Ovary (tissue), 10 donors: ENCODE measurements at places on chromosomes 3 and 15. TPM values are rescaled to one million over a fixed set of nuclear protein-coding genes. Genes with fewer than 3 reads are reported as not detected.

- no peak for DNase-seq
These were observed 66.7 kb upstream of the STT3B start for GRCh38 chr3:31465999-31466398.

GRCh38 chr3:189947948-189948723 lies 172.6 kb downstream of the P3H2 start:
- no peak for DNase-seq

FBLN2 gene
- total RNA-seq = 15.2 TPM

DNA sequence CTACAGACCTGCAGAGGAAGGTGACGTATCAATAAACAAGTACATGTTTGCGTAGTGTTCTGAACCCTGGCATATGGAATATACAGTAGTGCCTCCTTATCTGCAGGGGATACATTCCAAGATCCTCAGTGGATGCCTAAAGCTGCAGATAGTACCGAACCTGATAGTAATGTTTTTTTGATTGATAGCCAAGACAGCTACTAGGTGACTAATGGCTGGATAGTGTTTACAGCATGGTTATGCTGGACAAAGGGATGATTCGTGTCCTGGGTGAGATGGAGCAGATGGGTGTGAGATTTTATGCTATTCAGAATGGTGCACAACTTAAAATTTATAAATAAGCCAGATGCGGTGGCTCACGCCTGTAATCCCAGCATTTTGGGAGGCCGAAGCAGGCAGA lies 55.8 kb upstream of the IGF2BP2 start:
- no peak for DNase-seq

FAM81A gene
- total RNA-seq = 0.36 TPM

MB21D2 gene
- 5.4 TPM for total RNA-seq

- DNase-seq = no peak
These were observed 25.7 kb downstream of the TYRO3 start for GRCh38 chr15:41584636-41585126.

IMPG2 gene
- total RNA-seq = 1.0 TPM

GRCh38 chr15:80556694-80557367 lies 138.3 kb upstream of the ABHD17C start:
- DNase-seq = no peak

- no peak for DNase-seq
These were observed 80.7 kb upstream of the SLC25A26 start for GRCh38 chr3:66140106-66140505.

GRCh38 chr3:18247776-18248310 lies 177.3 kb downstream of the SATB1 start:
- DNase-seq = no peak

SKOR1 gene
- 0.92 TPM for total RNA-seq

DNA sequence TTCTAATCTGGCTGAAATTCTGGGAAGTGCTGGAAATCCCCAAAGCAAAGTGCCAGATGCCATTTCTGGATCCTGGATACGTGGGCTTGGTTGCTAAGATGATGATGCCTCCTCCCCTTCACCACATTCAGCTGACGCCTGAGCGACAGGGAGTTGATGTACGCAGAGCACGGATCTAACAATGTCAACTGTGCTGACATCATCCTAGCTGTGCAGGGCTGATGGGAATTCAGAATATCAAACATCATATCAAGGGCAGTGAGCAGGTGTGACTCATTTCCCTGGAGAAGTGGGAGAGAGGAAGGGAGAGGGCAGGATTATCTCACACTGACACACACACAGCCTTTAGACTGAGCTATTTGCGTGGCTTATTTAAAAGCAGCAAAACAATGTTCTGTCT lies 92.6 kb upstream of the ZBTB20 start:
- no peak for DNase-seq

DNA sequence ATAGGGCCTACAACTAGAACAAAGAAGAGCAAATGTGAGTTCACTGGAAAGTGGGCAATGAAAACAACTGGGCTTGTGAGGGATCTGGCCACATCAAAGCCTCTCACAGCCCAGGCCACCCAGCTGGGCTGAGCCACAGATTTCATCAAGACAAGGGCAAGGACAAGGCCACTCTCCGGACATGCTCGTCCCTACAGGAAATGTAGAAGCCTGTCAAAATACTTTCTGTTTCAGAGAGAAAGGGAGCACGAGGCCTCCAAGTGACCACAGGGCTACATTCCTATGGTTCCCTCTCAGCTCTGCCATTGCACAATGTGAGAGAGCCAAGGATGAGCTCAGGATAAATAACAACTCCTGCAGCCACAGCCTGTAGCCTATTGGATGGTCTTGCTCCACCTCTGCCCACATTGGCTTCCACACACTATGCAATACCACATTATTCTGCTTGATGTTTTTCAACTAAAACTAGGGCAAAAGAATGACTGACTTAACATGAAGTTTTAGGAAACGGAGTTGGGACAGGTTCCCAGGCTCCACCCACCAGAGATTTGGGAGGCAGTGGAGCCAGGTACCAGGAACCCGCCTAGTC lies 12.1 kb downstream of the TBC1D2B start:
- DNase-seq = peak; percentile 82

OXSM gene
- 7.6 TPM for total RNA-seq

DNA sequence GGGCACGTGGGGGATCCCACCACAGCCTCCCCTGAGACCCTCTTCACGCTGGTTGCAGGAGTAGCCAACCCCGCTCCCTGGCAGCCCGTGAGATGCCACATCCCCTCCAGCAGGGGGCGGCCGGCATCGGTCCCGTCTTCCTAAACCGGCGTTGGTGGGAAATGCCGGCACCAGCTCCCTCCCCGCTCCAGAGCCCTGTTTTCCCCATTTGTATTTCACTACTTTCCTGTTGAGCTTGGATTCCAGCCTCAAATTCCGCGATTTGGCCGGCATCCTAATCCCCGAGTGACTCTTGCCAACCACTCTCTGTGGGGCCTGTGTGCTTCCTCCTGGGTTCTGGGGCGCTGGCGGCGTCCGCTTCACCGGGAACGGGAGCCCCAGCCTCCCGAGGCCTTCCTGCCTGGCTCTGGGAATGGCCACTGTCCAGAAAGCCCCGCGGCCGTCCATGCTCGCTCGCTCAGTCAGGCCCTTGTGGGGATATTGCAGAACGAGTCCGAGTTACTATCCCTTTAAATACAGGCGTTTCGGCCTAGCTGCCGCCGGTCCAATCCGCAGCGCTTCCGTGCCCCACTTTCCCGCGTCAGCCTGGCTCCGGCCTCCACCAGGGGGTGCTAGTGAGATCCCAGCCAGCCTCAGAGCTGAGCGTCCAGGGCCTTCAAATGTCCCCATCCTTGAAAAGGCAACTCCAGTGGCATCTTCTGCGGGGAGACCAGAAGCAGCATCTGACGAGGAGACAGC lies 8.1 kb upstream of the ADAMTS17 start:
- peak; percentile 96 for DNase-seq

NUP210 gene
- total RNA-seq = 3.2 TPM

DNA sequence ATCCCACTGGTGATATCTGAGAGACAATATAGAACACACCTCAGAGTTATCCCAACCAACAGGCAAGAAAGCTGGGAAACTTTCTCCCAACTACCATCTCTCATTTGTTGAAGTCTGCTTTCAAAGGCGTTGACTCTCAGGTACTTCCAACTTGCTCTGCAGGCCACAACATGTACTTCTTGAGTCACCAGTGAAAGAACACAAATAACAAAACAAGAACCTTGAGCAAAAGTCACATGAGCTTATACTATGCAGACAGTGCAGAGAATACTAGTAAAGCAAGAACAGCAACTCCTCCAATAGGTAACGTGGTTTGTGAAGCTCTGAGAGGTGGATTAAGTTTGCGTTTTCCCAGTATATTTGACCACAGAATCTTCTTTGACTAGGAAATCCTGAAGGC lies 20.6 kb downstream of the SNTN start:
- no peak for DNase-seq

DNA sequence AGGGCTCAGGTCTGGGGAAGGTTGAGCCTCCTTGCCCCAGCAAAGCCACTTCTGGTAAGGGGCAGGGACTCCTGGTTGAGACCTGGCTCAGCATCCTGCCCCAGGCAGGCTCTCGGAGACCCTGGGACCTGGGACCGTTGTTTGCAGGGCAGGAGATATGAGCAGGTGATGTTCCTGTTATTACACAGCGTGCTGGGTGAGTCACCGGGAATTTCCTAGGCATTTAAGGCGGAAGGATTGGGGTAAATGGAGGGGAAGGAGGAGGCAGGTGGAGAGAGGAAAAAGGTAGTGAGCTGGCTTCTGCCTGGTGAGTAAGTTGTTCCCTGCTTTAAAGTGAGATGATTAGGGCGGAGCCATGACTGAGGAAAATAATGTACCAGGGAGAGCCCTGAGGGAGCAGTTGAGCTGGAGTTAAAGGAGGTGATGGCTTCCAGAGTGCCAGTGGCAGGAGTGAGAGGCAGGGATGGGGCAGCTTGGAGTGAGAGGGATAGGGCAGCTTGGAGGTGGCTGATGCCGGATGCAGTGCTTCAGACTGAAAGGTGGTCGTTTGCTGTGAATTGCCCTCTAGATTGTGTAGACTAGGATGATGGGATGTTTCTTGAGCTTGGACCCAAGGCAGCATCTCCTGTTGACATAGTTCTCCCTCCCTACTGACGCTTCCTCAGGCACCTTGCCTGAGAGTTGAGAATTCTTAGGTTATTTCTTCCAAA lies 79.4 kb downstream of the AAGAB start:
- DNase-seq = peak; percentile 12

DNA sequence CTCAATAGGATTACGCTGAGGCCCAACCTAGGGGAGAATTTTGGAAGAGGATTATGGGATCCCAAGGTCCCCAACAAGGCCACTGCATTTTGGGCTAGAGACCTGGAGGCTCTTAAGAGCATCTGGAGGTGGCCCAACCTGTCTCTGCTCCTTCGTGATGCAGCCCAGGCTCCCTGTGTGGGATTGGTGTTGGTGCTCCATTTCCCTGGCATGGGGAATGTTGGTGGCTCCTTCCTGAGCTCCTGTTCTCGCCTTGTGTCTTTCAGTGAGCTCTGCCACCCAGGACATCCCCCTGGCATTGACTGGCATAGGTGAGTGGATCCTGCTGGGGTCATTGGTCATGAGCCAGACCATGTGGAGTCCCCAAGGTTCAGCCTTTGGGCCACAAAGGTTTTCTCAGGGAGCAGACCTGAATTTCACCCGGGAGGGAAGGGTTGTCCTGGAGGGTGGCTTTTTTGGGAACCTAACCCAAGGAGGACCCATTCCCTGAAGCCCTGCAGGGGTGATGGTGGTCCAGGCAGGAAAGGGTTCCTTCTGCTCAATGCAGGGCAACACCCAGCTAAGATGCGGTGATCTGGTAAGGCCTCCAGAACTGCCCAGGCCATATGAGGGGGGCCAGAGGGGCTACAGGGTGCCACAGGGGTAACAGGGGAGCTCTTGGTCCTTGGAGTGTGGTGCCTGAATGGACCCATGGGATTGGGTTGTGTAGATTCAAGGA lies 202.5 kb downstream of the UBE3A start:
- DNase-seq = no peak

DNA sequence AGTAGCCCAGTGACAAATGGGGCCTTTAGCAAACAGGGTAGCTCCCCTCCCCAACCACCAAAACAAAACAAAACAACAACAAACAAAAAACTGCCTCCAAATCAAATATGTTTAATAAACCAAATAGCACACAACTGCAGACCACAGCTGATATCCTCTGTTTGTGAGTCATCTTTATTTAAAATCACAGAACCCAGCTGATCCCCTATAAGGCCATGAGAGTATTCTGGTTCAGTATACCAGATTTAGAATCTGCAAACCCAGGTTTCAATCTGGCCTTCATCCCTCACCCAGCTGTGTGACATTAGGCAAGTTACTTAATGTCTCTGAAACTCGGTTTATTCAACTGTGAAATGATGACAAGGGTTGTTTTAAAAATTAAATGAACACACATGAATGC lies 124.5 kb downstream of the SUCLG2 start:
- DNase-seq = no peak

GABRA5 gene
- 0.33 TPM for total RNA-seq

ATP8B4 gene
- 7.1 TPM for total RNA-seq

DNA sequence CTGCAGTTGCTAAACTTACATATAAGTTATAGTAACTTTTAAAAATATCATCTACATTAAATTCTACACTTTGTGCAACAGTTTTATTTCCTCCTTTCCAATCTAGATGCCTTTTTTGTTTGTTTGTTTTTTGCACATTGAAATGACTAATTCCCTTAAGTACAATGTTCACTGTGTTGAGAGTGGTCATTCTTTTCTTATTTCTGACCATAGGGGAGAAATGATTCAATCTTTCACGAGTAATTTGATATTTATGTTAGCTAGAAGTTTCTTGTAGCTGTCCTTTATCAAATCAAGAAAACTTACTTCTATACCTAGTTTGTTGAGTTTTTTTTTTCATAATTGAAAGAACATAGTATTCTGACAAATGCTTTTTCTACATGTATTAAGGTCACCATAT lies 85.0 kb upstream of the CBLB start:
- no peak for DNase-seq

DNA sequence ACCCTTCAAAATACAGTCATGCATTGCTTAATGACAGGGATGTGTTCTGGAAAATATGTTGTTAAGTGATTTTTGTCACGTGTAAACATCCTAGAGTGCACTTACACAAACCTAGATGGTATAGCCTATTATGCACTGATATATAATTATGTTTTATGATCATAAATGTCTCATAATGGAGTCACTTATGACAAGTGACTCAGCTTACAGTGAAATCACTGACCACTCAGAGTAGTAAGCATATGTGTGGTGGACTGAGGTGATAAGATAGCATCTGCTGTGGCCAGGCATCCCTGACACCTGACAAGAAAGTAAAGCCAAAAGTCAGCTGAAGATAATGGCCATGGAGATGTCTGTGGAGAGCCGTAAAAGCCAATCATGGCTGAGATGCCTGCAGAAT lies 5.4 kb downstream of the ACAD11 start:
- no peak for DNase-seq

SFMBT1 gene
- total RNA-seq = 21.1 TPM

TNIK gene
- 4.6 TPM for total RNA-seq

DNA sequence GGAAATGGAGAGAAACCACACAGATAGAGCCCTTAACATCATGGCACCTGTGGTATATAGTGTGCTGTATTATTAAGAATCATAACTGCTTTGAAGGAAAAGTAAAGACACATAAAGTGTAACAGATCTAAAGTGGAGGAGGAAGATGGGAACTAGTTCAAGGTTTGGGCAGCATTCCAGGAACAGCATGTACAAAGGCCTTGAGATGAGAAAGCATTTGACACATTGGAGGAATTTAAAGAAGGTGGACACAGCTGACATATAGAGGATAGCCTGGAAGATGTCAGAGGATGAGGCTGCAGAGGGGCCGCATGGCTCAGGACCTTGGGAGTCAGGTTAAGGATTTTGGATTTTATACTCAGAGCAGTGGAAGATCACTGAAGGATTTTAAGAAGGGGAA lies 39.0 kb downstream of the LRTM1 start:
- DNase-seq = no peak

IL17RC gene
- total RNA-seq = 46.5 TPM

DNA sequence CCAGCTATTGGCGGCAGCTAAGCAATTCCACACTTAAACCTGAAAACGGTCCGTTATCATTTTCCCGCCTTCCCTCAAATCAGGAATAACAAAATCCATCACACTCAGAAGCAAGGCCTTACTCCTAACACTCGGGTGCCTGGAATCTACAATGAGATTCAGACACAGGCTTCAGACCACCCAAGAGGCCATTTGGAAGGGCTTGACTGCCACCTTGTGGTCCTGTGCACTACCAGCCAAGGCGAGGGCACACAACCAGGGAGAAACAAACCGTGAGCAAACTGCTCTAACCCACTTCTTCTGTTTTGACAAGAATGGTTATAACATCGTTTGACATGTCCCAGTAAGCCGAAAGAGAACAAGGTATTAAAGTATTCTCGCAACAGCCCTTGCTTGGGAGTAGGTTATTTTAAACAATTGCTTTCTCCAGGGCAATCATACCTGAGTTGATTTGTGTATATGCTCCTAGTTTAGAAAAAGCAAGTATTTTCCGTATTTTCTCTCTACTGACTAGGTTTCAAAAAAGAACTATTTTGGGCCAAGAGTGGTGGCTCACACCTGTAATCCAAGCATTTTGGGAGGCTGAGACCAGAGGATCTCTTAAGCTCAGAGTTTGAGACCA lies 40.1 kb upstream of the TAFA4 start:
- DNase-seq = peak; percentile 51
